ENCODE measurements at places on chromosomes 16 and 17.
A peak's percentile ranks its signal among the peaks of the same experiment; 100 is the strongest.

DNA sequence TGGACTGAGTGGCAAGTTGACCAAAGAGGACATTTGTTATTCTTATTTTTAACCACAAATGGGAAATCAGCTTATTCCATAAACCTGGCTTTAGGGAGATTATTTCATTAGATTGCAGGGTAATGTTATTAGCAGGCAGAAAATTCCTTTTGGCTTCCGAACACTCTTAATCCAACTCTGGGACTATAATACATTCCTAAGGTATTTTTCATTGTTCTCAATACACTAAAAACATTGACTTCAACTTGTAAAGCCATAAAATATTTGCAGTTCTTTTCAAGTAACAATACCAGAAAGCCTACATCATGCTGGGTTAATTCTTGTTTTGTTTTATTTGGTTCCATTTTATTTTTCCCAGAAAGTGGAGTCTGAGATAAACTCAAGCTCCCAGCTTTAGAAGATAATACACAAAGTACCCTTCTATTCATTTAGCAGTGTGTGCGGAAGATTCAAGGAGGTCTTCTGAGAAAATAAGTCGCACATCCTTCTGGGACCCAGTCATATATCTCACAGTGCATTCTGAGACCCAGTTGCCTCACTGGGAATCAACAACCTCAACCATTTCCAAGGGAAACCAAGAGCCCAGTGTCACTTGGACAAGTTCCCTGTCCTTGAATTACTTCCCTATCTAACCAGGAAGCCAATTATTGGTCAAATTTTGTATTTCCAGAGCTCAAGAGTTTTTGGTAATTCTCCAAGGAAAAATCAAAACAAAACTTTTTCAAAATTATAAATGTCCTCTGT is 389.6 kb upstream of the DYNLRB2 start:
- no peak for DNase-seq

DNA sequence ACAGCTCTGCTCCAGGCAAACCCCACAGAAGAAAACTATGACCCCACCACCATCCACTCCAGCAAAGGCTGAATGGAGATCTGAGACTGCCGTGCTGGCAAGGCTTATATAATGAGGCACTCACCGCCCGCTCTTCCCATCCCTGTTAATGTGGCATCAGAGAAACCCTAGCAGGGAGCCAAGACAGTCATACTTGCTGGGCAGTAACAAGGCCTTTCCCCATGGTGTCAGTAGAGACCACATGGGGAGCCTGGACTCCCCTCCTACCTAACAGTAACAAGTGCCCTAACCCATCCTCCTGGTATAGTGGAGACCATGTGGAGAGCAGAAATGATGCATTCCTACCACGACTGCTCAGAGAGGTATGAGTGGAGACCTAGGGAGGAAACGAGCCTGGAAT is 235.2 kb downstream of the C16orf78 start:
- DNase-seq: no peak

GRCh38 chr17:38844261-38844757 is 9.2 kb downstream of the RPL23 start:
- peak; percentile 89 for DNase-seq

GRCh38 chr16:88695218-88695617 is 8.9 kb upstream of the SNAI3 start:
- DNase-seq: no peak

DNA sequence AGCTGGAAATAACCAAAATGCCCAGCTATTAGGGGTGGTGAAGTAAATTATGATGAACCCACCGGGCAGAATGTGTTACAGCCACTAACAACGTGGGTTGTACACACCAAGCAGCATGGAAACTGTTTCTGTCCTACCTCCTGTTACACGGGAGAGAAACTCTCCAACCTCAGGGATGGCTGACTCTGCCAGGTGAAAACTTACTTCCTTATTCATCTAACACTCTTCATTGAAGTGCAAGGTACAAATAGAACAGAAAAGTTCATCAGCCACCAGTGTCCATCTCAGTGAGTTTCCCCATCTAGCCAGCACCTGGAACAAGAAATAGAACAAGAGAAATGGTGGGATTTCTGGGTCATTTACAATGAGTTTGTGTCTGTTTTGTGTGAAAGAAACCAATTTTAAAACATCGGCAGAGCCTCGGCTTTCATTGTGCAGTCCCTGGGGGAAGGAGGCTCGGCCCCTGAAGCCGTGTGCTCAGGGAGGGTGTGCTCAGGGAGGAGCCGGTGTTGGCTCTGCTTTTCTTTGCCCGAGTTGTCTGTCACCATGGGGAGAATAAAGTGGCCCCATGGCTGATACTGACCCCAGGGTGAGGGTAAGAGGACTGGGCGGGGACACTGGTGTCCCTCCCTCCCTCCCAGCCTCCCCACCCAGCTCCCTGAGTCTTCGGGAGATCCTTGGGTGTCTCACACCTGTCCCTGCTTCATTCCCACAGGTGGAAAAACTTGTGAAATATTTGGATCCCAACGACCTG is 39.8 kb downstream of the RAB11FIP4 start:
- DNase-seq: no peak

GRCh38 chr16:89741342-89742014 is 20.1 kb downstream of the ZNF276 start:
- DNase-seq: no peak

- no peak for DNase-seq
These were observed 12.4 kb upstream of the ST6GALNAC2 start for GRCh38 chr17:76598004-76598439.

DNA sequence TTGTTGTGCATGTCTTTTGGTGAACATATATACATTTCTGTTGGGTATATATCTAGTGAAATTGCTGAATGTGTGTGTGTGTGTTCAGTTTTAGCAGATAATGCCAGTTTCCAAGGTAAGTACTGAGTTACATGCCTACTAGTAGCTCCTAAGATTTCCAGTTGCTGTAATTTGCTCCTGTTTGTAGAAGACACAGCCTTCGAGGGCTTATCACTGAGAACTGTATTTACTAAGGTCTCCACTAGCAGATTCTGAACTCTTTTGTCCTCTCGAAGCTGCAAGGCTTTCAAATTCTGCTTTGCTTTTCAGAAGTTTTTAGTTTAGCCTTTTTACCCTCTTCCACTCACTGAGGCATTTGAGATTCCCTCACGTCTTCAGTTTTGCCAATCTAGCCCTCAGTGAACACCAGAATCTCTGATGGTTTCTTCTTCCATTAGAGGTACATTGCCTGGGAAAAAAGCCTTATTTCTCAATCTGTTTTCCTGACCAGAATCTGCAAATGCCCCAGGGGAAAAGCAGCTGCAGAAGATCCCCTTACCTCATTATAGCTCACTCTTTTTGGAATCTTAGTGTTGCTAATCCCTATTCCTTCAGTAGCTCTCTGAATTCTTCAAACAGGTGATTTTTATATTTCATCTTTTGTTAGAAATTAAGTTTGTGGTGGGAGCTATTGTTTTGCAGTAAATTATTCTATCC is 52.9 kb downstream of the NF1 start:
- no peak for DNase-seq

- DNase-seq: no peak
These were observed 249.4 kb downstream of the SNX29 start for GRCh38 chr16:12225806-12226465.

DNA sequence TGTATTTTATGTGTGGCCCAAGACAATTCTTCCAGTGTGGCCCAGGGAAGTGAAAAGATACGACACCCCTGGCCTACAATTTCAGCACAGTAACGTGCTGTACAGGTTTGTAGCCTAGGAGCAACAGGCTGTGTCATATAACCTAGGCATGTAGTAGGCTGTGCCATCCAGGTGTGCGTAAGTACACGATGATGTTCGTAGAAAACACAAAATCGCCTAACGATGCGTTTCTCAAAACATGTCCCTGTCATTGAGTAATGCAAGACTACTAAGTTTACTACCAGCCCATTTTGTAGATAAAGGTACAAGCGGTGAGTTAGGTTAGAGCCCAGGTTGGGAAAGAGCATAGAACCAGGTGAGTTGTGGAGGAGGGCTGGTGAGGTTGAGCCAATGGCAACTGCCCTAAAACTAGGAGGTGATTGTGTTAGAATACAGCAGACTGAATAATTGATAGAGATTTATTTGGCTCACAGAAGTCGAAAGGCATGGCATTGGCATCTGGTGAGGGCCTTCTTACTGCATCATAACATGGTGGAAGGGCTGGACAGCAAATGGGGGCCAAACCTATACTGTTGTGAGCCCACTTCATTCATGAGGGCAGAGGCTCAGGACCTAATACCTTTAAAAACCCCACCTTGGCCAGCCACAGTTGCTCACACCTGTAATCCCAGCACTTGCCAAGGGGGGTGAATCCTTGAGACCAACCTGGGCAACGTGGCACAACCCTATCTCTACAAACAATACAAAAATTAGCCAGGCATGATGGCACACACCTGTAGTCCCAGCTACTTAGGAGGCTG is 4.2 kb downstream of the EIF1 start:
- DNase-seq: no peak

DNA sequence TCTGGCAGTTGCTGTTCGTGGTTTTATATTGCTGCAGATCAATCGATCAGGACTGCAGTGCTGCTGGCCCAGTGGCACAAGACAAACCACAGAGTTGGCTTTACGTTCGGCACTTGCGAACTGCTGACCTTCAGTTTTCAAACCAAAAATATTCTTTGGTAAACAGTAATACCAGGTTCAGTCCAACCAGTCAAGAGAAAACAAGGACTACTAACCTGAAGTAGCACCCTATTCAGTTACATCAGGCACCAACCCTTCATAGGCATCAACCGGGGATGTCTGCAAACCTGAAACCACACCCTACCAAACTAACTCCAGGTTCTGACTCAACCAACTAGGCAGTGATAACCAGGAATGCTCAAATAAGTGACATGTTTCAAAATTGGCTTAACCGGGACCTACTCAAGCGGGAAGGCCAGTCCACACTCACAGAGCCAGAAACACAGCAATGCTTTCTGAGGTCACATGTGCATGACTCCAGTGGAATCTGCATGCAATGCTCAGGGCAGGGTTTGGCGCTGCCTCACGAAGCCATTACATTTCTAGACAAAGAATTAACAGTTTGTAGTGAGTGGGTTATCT is 91.1 kb downstream of the SMG6 start:
- no peak for DNase-seq

GRCh38 chr17:4815043-4815675 is 8.2 kb downstream of the PLD2 start:
- DNase-seq: no peak

- no peak for DNase-seq
These were observed 78.8 kb downstream of the ZFHX3 start for GRCh38 chr16:72969146-72969545.

GRCh38 chr16:85200471-85201278 is 88.4 kb upstream of the CIBAR2 start:
- DNase-seq: peak; percentile 26

DNA sequence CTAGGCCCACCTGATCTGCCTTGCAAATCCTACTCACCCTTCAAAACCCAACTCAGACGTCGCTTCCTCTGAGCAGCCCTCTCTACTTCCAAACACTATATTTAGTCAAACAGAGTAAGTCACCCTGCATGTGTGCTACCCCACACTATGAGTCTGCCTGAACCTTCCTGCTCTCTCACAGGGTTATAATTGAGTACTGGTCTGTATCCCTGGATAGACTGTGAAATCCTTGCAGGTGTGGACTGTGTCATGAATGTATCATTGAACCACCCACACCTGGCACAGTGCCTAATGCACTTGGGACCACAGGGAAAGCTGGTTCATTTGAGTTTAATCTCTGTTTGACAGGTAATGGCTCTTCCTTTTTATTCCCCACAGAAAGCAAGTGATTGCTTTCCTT is 3.4 kb downstream of the FBXO39 start:
- DNase-seq: no peak

GRCh38 chr17:4690745-4691144 is 13.2 kb downstream of the PELP1 start:
- DNase-seq: no peak

- DNase-seq: no peak
These were observed 8.8 kb upstream of the TANGO6 start for GRCh38 chr16:68834550-68834949.

DNA sequence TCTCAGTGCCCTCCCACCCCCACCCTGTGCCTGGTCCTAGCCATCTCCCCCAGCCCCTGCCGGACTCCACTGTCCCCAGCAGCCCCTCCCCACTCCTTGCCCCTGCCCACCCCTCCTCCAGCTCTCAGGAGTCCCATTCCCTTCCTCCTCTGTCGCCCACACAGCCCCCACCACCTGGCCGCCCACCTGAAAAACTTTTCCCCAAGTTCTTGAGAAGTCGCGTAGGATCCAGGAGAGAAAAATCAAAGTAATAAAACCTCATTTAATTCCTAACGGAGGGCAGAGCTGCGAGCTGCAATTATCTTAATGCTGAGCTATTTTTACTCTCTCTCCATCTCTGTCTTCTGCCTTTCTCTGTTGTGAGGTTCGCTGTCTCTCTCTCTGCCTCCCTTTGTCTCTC is 2.4 kb upstream of the PPP1R1B start:
- no peak for DNase-seq

DNA sequence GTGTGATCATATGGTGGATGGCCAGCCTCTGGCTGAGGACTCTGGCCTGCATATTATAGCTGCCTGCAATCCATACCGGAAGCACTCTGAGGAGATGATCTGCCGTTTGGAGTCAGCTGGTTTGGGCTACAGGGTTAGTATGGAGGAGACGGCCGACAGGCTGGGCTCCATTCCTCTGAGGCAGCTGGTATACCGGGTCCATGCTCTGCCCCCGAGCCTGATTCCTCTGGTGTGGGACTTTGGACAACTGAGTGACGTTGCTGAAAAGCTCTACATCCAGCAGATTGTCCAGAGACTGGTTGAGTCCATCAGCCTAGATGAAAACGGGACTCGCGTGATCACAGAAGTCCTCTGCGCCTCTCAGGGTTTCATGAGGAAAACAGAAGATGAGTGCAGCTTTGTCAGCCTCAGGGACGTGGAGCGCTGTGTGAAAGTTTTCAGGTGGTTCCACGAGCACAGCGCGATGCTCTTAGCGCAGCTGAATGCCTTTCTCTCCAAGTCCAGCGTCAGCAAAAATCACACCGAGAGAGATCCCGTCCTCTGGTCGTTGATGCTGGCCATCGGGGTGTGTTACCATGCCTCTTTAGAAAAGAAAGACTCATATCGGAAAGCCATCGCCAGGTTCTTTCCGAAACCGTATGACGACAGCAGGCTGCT is 69.0 kb upstream of the ENDOV start:
- no peak for DNase-seq

DNA sequence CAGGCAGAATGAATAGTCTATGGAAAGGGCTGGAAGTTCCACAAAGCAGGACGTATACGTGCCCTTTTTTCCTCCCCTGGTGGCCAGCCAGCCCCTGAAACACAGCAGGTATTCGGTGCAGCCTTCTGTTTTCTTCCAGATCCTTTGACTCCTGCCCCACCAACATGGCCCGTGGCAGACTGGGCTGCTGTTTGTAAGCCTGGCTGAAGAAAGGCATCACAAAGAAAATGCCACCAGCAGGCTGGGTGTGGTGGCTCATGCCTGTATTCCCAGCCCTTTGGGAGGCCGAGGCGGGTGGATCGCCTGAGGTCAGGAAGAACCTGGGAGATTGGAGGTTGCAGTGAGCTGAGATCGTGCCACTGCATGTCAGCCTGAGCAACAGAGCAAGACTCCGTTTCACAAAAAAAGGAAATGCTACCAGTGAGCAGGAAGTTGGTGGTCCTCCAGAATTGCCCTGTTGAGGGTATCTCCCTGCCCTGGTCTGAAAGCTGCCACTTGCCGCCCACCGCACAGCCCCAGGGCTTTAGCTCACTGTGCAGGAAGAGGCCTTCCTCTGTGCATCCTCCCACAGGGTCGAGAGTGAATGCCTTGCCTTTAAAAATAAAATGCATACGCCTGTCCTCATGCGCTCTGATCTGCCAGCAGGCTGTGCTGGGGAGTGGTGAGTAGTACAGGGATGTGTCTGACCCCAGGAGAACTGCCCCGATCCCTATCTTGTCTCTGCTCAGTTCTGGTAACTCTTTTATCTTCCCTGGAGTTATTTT is 587.7 kb downstream of the MAF start:
- no peak for DNase-seq

- no peak for DNase-seq
These were observed 82.1 kb downstream of the MSI2 start for GRCh38 chr17:57338257-57338914.

Data from MM.1S (cell line).